Inflammatory macrophage (primary cell): ENCODE measurements at places on chromosomes 16 and 17.
A peak's percentile ranks its signal among the peaks of the same experiment; 100 is the strongest.

DNA sequence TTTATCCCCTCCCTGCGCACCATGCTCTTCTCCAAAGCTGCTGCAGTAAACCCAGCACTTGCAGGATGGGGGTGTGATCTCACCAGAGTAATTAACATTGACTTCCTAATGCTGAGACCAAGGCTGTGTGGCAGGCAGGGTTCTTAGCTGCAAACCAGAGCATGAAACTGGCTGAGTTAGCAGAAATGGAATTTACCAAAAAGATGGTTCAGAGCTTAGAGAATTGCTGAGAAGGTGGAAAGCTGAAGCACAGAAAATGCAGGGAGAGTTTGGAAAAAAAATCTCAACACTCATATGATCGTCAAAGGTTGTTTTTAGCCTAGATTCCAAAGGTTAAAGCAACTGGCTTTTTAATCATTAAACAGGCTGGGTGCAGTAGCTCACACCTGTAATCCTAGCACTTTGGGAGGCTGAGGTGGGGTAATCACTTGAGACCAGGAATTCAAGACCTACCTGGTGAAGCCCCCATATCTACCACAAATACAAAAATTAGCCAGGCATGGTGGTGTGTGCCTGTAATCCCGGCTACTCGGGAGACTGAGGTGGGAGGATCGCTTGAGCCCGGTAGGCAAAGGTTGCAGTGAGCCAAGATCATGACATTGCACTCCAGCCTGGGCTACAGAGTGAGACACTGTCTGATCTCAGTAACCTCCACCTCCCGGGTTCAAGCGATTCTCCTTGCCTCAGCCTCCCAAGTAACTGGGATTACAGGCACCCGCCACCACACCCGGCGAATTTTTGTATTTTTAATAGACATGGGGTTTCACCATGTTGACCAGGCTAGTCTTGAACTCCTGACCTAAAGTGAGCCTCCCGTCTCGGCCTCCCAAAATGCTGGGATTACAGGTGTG lies 6.0 kb upstream of the TXNDC11 start:
- no peak for DNase-seq

DNA sequence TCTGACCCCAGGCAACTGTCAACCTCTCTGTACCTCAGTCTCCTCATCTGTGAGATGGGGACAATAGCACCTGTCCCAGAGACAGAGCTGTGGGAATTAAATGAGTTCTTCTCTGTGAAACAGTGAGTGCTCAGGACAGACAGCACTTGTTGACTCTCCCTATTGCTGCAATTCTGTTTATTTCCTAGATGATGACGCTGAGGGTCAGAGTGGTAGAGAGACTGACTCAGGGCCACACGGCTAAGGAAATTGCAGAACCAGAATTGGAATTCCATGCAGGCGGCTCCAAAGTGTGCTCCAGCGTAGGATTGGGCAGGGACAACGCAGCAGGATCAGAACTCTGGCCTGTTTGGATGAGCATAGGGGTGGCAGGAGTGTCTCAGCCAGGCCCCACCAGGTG lies 302.2 kb downstream of the C16orf95 start:
- no peak for DNase-seq

GRCh38 chr17:40561871-40562611 lies 3.2 kb downstream of the CCR7 start:
- DNase-seq: no peak

GRCh38 chr16:68493412-68494070 lies 45.2 kb upstream of the SMPD3 start:
- DNase-seq: no peak

DNA sequence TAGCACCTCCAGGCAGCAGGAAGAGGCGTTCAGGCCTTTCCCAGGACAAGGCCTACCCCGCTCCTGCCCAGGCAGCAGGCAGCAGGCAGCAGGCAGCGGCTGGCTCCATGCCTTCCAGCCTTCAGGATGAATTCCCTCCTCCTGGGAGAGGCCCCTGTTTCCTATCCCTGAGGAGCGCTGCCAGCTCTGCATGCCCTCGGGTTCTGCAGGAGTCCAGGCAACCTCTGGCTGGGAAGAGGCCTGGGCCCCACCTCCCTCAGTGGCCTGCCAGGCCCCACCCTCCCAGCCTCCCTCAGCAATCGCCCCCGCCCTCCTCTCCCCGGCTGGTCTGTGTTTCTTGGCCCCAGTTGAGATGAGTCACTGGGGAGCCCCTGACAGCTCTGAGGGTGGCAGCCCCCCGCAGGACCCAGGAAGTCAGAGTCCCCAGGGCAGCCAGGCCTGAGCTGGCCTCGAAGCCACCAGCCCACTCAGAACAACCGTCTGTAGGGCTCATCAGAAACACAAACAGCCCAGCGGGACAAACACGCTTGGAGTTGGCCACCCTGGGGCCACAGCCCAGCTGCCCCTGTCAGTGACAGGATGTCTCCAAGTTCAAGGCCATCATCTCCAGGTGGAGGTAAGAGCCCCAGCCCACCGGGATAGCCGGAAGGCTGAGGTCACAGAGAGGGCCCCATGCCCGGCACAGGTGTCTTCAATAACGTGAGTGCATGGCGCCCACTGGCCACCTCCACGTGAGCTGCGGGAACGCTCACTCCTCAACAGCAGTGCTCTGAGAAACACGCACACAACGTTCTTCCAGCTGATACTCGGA lies 39.5 kb upstream of the CIBAR2 start:
- DNase-seq: no peak

GRCh38 chr17:59876107-59876506 lies 16.6 kb downstream of the TUBD1 start:
- DNase-seq: peak; percentile 53

DNA sequence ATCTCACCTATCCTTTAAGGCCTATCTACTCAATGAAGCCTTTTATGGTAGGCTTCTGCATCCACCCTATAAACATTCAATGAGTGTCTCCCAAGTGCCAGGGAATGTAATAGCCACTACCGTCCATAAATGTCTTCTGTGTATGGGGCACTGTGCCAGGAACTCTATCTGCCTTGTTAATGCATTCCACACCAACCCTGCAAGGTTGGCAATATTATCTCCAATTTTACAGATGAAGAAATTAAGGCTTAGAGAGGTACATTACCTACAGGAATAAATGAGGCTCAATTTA lies 20.0 kb downstream of the MAP3K14 start:
- DNase-seq: no peak

- no peak for DNase-seq
These were observed 28.0 kb upstream of the SOX9 start for GRCh38 chr17:72092710-72093322.

DNA sequence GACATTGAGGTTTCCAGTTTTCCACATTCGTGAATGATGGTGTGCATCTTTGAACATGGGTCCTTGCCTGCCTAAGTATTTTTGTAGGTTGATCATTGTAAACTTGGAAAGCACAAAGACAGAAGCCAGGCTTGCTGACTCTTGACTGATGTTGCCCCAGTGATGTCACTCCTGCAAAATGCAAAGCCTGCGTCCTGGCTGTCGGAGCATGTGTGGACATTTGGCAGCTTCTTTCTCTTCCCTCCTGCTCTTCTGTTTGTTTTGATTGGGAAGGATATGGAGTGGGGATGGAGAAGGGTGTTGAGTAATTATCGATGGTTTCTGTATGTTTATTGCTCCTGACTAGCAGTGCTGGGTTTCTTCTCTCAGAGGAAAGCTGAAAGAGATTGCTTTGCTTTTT lies 3.2 kb downstream of the NDE1 start:
- no peak for DNase-seq

GRCh38 chr16:53599548-53599947 lies 96.5 kb upstream of the AKTIP start:
- DNase-seq: no peak

DNA sequence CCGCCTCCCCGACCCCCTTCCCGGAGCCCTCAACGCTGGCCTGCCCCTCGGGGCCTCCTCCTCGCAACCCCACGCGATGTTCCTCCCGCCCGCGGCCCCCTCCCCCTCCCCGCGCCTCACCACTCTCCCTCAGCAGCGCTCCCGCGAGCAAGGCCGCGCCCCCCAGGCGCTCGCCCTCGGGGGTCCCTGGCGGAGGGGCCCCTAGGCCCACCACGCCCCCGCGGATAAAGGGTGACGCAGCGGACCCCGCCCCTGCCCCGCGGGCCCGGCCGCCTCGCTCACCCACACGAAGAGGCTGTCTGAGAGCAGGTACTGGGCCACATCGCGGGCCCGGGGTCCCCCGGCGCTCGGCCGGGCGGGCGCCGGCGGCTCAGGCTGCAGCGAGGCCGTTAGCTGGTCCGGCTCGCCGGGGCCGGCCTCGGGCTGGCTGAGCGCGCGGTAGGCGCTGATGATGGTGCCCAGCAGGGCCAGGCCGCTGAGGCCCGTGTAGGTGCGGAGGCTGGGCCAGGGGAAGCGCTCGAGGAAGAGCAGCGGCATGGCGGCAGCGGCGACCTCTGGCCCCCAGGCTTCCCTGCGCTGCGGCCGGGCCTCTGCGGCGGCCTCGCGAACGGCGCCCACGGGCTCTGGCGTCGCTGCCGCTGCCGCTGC lies 430 bp downstream of the AMFR start:
- DNase-seq: no peak

DNA sequence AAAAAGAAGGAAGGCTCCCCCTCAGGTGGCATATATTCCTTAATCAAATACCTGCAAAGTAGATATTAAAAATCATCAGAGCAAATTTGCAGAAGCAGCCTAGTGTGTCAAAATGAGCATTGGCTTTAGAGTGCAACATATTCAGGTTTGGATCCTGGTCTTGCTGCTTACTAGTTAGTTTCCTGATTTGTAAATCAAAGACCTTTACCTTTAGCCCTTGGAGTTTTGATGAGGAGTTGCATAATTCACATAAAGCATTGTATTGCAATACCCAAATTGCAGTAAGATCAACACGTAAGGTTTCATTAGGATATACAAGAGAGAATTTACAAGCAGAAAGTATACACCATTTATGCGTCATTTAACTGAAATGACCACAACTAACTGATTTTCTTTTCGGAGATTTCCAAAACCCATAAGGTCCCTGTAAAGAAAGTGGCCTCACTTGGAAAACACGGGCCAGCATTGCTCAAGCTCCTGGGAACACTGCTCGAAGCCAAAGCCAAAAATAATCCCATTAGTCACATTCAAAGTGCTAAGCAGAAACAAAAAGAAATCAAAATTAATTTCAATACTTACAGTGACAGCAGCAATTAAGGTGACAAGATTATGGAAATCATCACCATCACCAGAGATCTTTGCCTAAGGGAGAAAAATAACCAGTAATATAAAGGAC lies 415.9 kb upstream of the ERCC4 start:
- no peak for DNase-seq

DNA sequence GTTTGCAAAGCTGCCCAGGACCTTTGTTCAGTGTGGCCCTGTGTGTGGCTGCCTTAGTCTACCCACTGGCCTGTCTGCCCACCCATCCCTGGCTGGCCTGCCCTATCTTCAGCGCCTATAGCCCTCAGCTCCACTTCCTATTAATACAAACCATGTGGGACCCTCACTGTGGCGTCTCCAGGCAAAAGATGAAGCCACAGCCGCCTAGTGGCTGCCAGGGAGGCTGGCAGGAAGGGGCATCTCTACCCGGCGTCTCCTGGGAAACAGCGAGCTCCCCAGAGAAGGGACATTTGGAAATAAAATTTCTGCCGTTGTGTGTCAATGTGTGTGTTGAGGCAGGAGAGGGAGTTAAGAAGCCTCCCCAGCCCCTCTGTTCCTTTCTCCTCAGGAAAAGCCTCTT lies 31.5 kb downstream of the NEUROD2 start:
- no peak for DNase-seq

DNA sequence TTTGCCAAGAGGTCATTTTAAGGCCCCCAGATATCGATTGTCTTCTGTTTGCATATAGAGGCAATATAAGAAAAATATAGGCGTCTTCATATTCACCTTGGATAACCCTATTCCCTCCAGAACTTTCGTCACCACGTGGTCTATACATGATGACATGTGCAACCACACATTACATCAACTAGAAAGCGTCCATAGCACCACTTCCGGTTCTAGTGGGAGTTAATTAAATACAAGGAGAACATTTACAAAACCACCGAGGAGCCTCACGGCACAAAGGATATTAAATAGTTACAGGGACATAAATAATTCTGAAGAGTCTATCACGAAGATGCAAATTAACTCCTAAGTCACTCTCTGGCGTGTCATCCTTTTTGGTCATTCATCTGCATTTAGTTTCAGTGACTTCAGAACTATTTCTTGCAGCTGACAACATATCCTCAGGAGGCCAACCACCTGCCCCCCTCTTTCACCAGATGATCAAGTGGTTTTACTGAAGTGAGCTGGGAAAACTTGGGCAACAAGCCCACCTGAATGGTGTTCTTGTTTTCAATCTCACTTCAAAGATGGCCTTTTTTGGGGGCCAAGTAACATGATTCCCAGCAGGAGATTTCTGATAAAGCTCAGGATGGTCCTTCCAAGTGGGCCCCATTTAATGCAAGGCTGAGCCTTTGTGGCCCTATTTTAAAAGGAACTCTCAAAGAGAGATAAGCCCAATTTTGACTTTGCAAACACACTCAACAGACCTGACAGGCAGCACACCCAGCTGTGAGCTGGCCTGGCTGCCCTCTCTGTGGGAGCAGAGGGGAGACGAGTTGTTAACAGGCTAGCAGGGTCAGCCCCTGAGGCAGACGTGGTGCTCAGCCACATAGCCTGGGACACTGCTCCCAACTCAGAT lies 15.3 kb downstream of the CMTM3 start:
- peak; percentile 51 for DNase-seq

GRCh38 chr16:46996391-46996790 lies 22.9 kb upstream of the DNAJA2 start:
- DNase-seq: no peak

DNA sequence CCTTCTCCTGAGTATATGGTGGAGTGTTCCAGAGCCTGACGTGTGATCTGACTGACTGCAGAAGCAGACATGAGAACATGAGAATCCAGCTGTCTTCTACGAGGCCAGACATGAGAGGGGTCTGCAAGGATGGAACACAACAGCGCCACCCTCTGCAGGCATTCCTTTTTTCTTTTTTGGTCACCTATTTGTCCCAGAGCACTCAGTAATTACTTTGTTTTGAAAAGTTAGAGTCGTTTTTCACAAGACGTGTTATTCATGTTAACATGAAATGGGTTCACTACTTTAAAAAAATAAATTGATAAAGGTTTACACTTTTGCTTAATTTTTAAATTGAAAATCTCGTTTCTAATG lies 43.8 kb upstream of the ATP2A3 start:
- DNase-seq: no peak

GRCh38 chr17:66900126-66901010 lies 64.1 kb upstream of the CACNG4 start:
- DNase-seq: no peak

- DNase-seq: no peak
These were observed 81.4 kb upstream of the DYNLRB2 start for GRCh38 chr16:80459331-80459777.

- no peak for DNase-seq
These were observed 8.4 kb downstream of the ZNF652 start for GRCh38 chr17:49353607-49354006.

- no peak for DNase-seq
These were observed 42.8 kb downstream of the RAB11FIP3 start for GRCh38 chr16:468068-468821.
